ENCODE measurements at places on chromosomes 1 and 21.
A peak's percentile ranks its signal among the peaks of the same experiment; 100 is the strongest.

- H3K4me3 ChIP-seq, result peak within 1 kb of the TSS; percentile 15
- H3K27me3 ChIP-seq, result peaks cover 90% of the 10 kb centered on the region
- no peak within 1 kb of the TSS for H3K27ac ChIP-seq
- DNase-seq, result peak; percentile 66
Measured at GRCh38 chr1:47232187-47232874, at the start of gene TAL1. TAL1 (minus strand) TSS chr1:47232225; CDS start chr1:47225888, 6,337 bp downstream.

GRCh38 chr1:87182611-87183010 is 146.1 kb upstream of the LMO4 start:
- H3K27me3 ChIP-seq, result no peaks in the 10 kb centered on the region
- no peaks in the 10 kb centered on the region for H3K36me3 ChIP-seq
- H3K27ac ChIP-seq, result no peak overlapping the region
- no peak overlapping the region for H3K4me3 ChIP-seq
- H3K4me1 ChIP-seq, result no peaks in the 10 kb centered on the region

GRCh38 chr21:38938343-38938742 is 132.6 kb downstream of the ETS2 start:
- H3K4me3 ChIP-seq, result no peak overlapping the region
- no peak overlapping the region for H3K27ac ChIP-seq
- H3K4me1 ChIP-seq, result no peaks in the 10 kb centered on the region
- no peaks in the 10 kb centered on the region for H3K27me3 ChIP-seq

DNA sequence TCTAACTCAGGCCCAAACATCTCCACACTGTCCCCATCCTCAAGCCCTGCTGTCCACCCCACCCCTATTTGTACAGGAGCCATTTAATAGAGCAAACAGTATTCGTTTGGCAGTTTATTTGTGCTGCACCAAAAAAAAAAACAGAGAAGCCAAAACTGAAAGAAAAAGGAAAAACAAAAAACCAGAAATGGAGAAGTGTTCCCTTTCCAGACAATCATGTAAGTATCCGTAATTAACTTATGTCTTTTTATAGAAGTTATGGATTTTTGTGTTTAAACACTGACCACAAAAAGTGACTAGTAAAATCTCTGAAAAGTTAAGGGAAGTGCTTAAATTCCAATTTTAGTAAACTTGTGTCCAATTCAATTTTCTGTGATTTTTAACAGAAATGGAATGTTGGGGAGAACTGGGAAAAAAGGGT is 40.4 kb upstream of the ZBTB18 start:
- no peaks in the 10 kb centered on the region for H3K36me3 ChIP-seq
- no peak overlapping the region for H3K27ac ChIP-seq
- peaks cover 3% of the 10 kb centered on the region for H3K4me1 ChIP-seq
- no peaks in the 10 kb centered on the region for H3K27me3 ChIP-seq

GRCh38 chr1:21534674-21535378 is 25.6 kb downstream of the ALPL start:
- no peak overlapping the region for H3K27ac ChIP-seq
- no peak overlapping the region for H3K4me3 ChIP-seq
- DNase-seq, result no peak
- no peaks in the 10 kb centered on the region for H3K27me3 ChIP-seq
- peaks cover 16% of the 10 kb centered on the region for H3K4me1 ChIP-seq

- no peak overlapping the region for H3K27ac ChIP-seq
- no peak overlapping the region for H3K4me3 ChIP-seq
- DNase-seq, result no peak
- H3K4me1 ChIP-seq, result no peaks in the 10 kb centered on the region
Measured at GRCh38 chr1:5404412-5405203, 587.6 kb downstream of the NPHP4 start.

GRCh38 chr1:231046730-231047395 is 6.8 kb upstream of the FAM89A start:
- peaks cover 24% of the 10 kb centered on the region for H3K27me3 ChIP-seq
- no peaks in the 10 kb centered on the region for H3K4me1 ChIP-seq
- DNase-seq, result no peak
- H3K4me3 ChIP-seq, result no peak overlapping the region

DNA sequence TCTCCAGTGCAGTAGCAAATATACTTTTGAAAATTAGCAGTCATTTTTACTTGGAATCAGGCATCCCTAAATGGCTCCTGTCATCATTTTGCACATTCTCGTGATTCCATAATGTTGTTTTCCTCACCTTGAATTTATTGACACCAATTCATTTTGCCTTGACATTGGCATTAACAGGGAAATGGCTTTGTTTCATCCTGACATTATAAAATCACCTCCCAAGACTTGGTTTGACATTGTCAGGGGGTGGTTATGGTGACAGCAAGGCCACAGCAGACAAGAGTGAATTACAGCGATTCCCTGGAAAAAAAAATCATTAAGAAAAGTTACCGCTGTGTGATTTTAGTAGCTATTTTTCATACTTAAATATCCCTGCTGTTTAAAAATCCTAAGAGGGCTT is 327.0 kb downstream of the NTNG1 start:
- no peaks in the 10 kb centered on the region for H3K27me3 ChIP-seq
- no peaks in the 10 kb centered on the region for H3K4me1 ChIP-seq
- no peak for DNase-seq

DNA sequence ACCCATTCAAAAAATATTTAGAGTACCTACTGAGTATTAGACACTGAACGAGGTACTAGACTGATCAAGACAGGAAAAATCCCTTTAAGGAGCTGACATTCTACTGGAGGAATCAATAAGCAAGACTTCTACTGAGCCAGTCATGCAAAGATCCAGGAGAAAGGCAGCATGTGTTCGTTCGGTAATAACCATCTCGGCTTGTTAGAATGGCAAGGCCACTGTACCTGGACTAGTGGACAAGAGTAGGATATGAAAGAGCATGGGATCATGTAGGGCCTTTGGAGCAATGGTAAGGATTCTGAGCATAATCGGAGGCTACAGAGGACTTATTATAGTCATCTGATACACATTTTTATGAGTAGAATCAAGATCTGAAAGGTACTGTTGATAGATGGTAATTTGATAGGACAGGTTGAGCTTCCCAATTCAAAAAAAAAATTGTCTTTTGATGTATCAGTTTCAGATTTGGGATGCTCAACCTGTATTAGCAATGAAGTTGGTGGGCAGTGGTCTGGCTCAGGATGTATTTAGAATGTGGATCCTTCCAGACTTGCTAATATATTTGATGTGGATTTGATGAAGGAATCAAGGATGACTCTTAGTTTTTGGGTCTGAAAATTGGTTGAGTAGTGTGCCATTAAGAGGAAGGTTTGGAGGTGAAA is 2.3 kb downstream of the COX20 start:
- no peak for DNase-seq
- H3K27ac ChIP-seq, result no peak overlapping the region
- no peaks in the 10 kb centered on the region for H3K27me3 ChIP-seq
- H3K4me3 ChIP-seq, result no peak overlapping the region
- H3K4me1 ChIP-seq, result no peaks in the 10 kb centered on the region

DNA sequence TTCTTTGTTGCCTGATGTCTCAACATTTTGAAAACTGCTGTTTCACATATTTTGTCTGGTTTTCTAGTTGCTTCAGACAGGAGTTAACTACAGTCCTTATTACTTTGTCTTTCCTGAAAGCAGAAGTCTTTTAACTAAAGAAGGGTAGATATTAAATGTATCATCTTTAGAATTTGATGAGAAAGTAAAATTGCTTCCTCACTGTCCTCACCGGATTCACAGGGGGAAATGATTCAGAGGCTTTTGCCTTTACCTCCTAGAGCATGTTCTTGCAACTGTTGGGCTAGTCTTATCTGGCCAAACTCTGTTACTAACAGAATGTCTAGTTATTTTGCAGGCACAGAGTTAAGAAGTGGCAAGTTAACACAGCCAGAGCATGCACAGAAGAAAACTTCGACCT is 107.2 kb upstream of the VAV3 start:
- no peak overlapping the region for H3K27ac ChIP-seq
- no peak overlapping the region for H3K4me3 ChIP-seq
- H3K4me1 ChIP-seq, result no peaks in the 10 kb centered on the region
- H3K27me3 ChIP-seq, result no peaks in the 10 kb centered on the region
- no peaks in the 10 kb centered on the region for H3K36me3 ChIP-seq

GRCh38 chr1:44808063-44808937 is at the start of gene BTBD19:
BTBD19 (plus strand) TSS chr1:44808523; CDS start chr1:44808821, 298 bp downstream.
- H3K27ac ChIP-seq, result peak within 1 kb of the TSS; percentile 96
- H3K4me3 ChIP-seq, result peak within 1 kb of the TSS; percentile 5
- DNase-seq, result peak; percentile 84
- no peaks in the 10 kb centered on the region for H3K27me3 ChIP-seq
- peaks cover 10% of the 10 kb centered on the region for H3K4me1 ChIP-seq

- H3K4me1 ChIP-seq, result peaks cover 19% of the 10 kb centered on the region
- no peaks in the 10 kb centered on the region for H3K27me3 ChIP-seq
- no peak overlapping the region for H3K4me3 ChIP-seq
- DNase-seq, result no peak
- H3K27ac ChIP-seq, result no peak overlapping the region
- H3K36me3 ChIP-seq, result no peaks in the 10 kb centered on the region
Measured at GRCh38 chr1:154434346-154435085, 29.4 kb downstream of the IL6R start.

DNA sequence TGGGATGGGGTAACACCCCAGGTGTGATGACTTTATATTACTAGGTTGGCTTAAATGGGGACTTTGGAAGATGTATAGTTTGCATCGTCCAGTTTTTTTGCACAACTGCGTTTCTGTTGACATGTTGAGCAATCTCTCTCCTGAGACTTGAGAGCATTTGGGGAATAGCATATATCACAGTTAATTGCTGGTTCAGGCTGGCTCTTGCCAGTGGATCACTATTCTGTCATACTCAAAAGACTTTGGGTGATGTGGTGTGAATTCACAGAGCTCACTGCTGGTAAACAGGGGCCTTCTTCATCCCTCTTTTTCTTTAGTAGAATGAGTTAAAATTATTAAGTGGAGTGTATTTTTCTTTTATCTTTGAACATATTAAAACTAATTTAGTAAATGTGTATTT is 44.3 kb downstream of the LHX9 start:
- H3K27me3 ChIP-seq, result no peaks in the 10 kb centered on the region
- no peaks in the 10 kb centered on the region for H3K4me1 ChIP-seq
- DNase-seq, result no peak

DNA sequence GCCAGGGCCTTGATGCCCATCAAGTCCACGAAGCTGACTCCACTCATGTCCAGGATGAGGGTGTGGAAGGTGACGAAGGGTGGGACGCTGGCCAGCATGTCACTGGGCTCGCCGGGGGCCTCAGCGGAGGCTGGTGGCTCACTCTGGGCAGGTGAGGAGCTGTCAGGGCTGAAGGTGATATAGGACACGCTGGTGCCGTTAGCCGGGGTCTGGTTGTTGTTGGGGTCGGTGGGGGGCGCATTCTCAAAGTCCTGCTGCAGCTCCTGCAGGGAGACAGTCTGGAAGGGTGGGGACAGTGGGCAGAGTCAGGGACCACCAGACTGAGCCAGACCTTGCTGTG is 21.7 kb downstream of the SLC26A9 start:
- H3K36me3 ChIP-seq, result no peaks in the 10 kb centered on the region
- H3K4me3 ChIP-seq, result no peak overlapping the region
- DNase-seq, result no peak
- no peaks in the 10 kb centered on the region for H3K27me3 ChIP-seq
- H3K27ac ChIP-seq, result no peak overlapping the region
- H3K4me1 ChIP-seq, result no peaks in the 10 kb centered on the region

GRCh38 chr1:32240140-32240951 is 6.7 kb upstream of the FAM167B start:
- peak; percentile 96 for DNase-seq
- H3K27ac ChIP-seq, result peak overlapping the region; percentile 55
- no peaks in the 10 kb centered on the region for H3K27me3 ChIP-seq
- H3K4me1 ChIP-seq, result peaks cover 3% of the 10 kb centered on the region

DNA sequence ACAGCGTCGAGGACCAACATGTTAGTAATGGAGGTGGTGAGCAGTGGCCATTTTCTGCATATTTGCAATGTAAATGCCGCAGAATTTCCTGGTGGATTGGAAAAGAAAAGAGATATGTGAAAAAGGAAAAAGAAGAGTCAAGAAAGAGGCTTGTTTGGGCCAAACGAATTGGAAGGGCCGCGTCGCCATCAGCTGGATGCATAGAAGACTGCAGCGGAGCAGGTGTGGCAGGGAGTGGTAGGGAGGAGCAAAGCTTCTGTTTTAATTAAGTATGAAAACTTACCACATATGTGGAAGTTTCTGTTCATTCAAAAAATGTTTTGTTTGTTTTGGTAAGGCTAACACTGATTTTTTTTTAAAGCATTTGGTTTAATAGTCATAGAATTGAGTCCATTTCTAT is 690.7 kb downstream of the NCAM2 start:
- H3K4me1 ChIP-seq, result no peaks in the 10 kb centered on the region
- H3K27me3 ChIP-seq, result no peaks in the 10 kb centered on the region
- H3K36me3 ChIP-seq, result no peaks in the 10 kb centered on the region
- H3K27ac ChIP-seq, result no peak overlapping the region
- no peak overlapping the region for H3K4me3 ChIP-seq

GRCh38 chr1:6134741-6135510 is 45.2 kb downstream of the CHD5 start:
- H3K4me3 ChIP-seq, result no peak overlapping the region
- H3K36me3 ChIP-seq, result no peaks in the 10 kb centered on the region
- no peaks in the 10 kb centered on the region for H3K4me1 ChIP-seq
- no peaks in the 10 kb centered on the region for H3K27me3 ChIP-seq
- no peak overlapping the region for H3K27ac ChIP-seq

DNA sequence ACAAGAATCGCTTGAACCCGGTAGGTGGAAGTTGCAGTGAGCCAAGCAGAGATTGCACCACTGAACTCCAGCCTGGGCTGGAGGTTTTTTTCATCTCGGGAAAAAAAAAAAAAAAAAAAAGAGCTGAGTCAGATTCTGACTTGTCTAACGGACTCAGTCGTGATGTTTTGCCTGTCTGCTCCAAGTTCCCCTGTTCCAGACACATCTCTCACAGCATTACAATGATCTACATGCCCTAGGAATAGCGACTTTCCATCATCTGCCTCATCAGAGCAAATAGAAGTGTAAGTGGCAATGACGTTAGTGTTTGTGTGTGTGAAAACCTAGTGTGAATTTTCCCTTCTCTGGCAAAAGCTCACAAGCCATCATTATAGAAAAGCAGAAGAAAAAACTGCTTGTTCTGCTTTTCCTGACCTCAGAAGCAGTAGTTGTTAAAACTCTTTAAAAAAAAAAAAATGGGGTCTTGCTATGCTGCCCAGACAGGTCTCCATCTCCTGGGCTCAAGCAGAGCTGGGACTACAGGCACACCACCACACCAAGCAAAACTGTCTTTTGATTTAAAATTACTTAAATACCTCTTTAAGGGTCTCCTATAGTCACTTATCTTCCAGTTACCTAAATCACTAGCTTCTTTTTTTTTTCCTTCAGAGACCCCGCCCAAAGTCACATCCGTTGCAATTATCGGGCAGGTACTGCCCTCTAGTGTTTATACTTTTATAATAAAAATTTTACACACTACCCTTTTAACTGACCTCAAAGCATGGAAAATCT is 37.3 kb downstream of the PLEKHO1 start:
- H3K4me3 ChIP-seq, result no peak overlapping the region
- no peak for DNase-seq
- no peaks in the 10 kb centered on the region for H3K27me3 ChIP-seq

- H3K4me3 ChIP-seq, result no peak overlapping the region
- no peaks in the 10 kb centered on the region for H3K4me1 ChIP-seq
- H3K27me3 ChIP-seq, result no peaks in the 10 kb centered on the region
- DNase-seq, result no peak
- no peak overlapping the region for H3K27ac ChIP-seq
Measured at GRCh38 chr1:1962752-1963151, 40.8 kb downstream of the CFAP74 start.
